Stimulated activated CD8-positive, alpha-beta memory T cell treated with anti-CD3 and anti-CD28 coated beads, Interleukin-4, amount 100 ng/mL, for 1 hour (primary cell): ENCODE measurements at places on chromosomes 5 and 9.

- no peak for DNase-seq
Measured at GRCh38 chr9:37984672-37985611, 81.0 kb upstream of the SLC25A51 start.

DNA sequence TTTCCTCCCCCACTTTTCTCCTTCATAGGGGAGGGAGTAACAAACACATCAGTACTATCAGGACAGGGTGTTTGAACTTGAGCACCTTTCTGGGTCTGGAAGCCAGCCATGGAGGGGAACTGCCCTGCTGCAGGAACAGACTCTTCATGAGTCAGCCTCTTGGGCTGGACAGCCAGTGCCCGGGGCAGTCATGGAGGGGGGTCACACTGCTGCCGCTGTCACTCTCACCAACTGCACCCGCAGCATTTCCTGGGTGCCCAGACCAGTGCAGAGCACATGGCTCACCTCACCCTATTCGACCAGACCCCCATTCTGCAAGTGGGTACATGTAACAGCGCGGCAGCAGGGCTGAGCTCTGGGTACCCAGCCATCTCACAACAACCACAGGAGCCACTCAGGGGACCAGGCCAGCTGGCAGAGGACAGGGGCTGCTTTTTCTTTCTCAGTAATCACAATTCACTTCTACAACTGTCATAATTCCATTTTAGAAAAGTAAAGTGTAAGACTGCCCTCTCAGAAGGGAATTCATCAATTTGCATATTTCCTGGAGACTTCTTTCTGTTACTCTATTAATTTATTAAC is 118.4 kb downstream of the CTNND2 start:
- no peak for DNase-seq

DNA sequence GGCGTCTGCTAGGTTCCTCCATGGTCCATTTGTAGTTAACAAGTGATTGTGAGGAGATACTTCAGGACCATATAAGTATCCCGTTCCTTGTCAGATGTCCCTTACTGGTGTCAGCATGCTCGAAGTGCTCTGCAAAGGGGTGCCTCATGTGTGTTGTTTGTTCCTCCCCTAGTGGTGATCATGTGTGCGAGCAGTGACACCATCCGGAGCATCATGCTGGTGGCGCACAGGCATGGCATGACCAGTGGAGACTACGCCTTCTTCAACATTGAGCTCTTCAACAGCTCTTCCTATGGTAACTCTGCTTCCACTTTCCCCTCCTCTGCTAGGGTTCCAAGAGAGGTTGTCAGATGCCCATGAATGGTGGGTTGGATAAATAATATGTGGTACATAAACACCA is 13.4 kb downstream of the NPR3 start:
- no peak for DNase-seq

- no peak for DNase-seq
Measured at GRCh38 chr9:89465726-89466308, 32.1 kb downstream of the SEMA4D start.

DNA sequence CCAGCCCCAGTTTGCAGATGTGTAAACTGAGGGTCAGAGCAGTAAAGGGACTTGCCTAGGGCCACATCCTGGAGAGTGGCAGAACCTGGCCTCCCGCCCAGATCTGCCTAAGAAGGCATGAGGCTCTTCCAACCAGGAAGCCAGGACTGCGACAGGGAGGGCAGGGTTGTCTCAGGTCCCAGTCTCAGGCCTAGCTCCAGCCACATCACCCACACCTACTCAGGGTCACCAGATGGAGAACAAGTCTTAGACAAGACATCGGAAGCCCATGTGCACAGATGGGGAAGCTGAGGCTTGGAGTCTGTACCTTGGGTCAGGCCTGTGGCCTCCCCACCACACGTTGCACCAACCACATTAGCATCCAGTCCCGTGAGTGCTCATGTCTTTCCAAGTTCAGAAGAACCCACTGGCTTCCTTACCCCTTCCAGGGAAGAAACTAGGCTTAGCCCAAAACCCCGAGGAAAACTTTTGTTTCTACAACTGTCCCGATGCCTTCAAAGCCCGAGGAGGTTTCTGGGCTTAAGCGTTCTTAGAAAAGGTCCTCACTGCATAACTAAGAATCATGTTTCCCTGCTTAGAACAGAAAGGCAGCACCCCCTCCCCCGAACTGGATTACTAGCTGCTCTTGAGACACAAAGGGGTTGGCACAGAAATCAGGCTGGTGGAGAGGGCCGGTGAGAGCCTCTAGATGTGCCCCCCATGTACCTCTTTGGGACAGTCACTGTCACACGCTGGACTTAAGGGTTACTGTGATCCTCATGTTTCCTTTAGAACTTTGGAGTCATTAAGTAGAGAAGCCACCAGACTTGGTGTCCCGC is 2.2 kb downstream of the FAM78A start:
- DNase-seq = no peak

GRCh38 chr9:32525709-32526030 is 326 bp downstream of the RIGI start:
- DNase-seq = no peak

DNA sequence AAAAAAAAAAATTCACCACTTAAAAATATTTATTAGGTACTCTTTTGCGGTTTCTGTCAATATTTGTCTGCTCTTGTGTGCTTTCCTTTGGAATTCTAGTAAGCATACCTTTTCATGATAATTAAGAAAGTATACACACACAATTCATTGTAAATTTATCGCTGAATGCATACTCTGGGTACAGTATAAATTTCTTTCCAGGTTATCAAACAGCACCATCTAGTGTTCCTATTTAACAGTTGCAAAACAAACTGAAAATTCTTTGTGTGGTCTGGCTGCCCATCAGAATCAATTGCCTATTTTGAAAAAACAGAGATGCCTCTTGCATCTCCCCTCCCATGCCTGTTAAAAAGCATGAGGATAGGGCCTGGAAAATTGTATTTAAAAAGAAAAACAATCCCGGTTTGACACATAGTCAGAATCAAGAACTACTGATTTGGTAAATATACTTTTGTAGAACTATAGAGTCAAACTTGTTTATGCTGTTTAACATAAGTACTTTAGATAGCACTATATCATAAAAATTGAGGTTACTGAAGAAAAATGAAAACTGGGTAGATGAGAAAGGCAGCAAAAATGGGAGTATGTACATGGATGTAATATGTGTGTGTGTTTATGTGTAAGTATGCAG is 16.2 kb downstream of the PGGT1B start:
- no peak for DNase-seq

DNA sequence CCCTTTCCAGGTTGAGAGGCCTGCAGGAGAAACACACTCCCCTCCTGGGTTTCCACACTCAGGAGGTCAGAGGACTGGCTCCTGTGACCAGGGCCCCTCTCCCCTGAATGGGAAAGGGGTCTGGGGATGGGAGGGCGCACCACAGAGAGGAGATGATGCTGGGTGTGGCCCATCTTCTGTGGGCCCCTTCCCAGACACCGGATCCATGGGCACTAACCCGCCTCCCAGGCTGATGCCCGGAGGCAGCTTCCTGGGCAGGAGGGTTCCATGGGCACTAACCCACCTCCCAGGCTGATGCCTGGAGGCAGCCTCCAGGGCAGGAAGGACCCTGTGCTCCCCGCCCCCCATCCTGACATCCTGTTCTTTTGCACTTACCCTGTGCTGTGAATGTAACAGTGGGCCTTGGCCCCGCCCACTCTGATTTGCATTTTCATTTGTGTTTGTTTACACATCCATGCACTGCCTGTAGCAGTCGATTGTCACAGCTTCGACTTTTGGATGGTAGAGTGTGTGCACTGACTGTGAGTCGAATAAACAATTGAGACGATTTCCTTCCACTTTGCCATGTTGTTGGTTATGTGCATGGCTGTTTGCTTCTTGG is 9.3 kb upstream of the DOLPP1 start:
- DNase-seq = no peak

DNA sequence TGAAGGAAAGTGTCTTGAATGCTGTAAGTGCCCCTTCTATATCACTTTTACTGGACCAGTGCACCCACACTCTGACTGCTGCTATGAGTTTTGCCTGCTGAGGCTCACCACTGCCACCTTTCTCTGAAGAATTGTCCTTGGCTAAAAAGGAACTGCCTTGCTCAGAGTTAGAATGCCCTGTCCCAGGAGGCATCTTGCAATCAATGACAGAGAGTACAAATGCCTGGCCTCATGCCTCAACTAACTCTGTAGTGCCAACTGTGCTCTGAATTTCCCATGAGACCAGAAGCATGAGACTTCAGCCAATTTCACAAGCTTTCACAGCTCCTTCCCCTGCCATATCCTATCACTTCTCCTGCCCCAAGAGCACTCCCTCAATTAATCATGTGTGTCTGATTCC is 569.7 kb downstream of the ZNF608 start:
- DNase-seq = no peak

DNA sequence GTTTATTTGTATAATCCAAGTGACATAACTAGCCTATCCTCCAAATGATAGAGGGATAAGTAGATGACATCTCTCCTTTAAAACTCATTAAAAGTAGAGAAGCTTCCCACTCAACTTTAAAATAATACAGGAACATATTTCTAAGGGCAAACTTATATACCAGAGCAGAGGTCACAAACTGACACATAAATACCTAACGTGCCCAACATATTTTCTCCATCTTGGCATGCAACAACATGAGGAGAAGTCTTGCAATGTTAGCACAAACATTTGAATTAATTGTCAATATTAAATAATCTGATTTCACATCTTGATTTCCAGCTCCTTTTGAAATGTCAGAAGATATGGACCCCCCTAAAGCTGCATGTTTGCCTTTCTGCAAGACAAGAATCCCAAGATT is 335.0 kb downstream of the DEPDC1B start:
- DNase-seq = no peak

GRCh38 chr5:132456296-132456986 is 34.1 kb downstream of the IRF1 start:
- DNase-seq = peak; percentile 47

GRCh38 chr9:2424619-2425033 is 197.0 kb upstream of the VLDLR start:
- DNase-seq = no peak

GRCh38 chr5:175695161-175696126 is 37.6 kb downstream of the HRH2 start:
- no peak for DNase-seq

DNA sequence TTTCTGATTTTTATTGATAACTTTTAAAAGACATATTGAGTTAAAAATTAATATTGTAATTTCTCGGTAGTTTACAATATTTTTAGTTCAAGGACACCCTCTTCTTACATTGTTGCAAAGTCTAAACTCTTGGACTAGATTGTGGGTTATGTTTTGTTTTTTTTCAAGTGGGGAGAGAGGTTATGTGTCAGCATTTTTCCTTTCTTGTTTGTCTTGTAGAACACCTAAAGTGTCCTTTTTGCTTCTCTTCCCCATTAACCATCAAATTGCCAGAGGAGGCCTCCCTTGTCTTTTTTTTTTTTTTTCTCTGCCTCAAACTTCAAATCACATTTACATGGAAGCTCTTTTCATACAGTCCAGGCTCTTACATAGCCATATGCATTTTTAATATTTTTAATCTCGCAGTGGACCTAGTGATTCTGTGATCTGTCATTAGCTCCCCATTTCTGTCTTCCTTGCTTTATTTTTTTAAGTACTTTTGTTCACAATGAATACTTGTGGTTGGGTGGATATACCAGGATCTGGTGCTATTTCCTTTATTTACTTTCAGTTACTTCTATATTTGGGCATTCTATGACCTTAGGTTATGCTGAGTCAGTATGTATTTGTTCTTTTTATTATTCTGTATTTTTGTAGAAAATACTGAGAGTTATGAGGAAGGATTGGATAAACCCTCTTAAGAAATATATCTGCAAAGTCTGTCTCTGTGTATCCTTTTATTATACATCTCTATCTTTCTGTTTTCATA is 2280.6 kb upstream of the ACO1 start:
- DNase-seq = no peak

GRCh38 chr9:132886334-132886725 is 7.6 kb downstream of the SPACA9 start:
- DNase-seq = no peak

DNA sequence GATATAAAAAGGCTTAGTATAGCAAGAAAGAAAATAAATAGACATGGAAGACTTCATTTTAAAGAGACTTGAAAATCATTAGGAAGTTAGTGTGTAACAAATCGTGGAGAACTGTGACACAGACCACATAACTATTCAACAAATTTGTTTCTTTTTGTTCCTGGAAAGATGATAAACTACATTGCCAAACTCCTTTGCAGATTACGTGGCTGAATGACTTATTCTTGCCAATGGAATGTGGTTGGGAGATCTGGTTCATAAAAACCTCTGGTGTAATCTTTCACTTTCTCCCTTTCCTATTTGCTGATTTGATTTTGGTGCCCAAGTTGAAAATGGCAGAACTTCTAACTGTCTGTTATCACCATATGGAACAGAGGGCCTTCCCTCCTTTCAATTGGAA is 328.9 kb upstream of the MEF2C start:
- no peak for DNase-seq

DNA sequence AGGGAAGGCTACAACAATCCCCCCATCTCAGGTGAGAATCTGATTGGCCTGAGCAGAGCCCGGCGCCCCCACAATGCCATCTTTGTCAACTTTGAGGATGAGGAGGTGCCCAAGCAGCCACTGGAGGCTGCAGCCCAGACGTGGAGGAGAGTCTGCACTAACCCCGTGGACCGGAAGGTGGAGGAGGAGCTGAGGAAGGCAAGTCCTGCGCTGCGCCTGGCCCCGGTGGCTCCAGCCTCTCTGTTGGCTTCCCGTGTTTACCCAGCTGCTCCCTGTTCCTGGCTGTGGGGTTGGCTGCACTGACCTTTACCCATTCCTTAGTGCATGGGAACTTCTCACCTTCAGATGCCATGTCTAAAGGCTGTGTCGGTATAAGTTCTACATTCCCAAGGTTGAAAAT is 11.0 kb upstream of the CEL start:
- DNase-seq = no peak

DNA sequence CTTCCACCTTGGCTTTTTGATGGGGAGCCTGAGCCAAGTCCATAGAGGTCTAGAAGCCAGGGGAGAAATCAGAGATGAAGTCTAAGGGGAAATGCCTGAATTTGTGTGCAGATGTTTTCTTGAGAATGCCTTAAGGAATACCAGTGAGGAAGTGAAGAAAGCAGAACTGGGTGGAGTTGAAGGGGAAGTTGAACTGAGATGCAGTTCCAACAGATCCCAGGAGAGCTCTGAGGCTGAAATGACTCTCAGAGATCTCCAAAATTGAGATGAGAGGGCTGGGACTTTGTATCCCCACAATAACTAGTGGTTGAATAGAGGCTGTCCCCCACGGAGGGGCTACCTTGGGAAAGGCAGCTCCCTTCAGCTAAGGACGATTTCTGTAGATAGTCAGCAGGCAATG is 197.1 kb downstream of the ZNF462 start:
- DNase-seq = no peak

- no peak for DNase-seq
Measured at GRCh38 chr9:3370715-3371114, 155.1 kb downstream of the RFX3 start.

- no peak for DNase-seq
Measured at GRCh38 chr5:147752033-147752432, 30.5 kb downstream of the JAKMIP2 start.

GRCh38 chr5:124584991-124585715 is 161.3 kb downstream of the ZNF608 start:
- DNase-seq = no peak

- DNase-seq = no peak
Measured at GRCh38 chr5:39941416-39941815, 516.6 kb upstream of the DAB2 start.
